ENCODE measurements at places on chromosomes 2 and 18. TPM values are rescaled to one million over a fixed set of nuclear protein-coding genes. Genes with fewer than 3 reads are reported as not detected.

DNA sequence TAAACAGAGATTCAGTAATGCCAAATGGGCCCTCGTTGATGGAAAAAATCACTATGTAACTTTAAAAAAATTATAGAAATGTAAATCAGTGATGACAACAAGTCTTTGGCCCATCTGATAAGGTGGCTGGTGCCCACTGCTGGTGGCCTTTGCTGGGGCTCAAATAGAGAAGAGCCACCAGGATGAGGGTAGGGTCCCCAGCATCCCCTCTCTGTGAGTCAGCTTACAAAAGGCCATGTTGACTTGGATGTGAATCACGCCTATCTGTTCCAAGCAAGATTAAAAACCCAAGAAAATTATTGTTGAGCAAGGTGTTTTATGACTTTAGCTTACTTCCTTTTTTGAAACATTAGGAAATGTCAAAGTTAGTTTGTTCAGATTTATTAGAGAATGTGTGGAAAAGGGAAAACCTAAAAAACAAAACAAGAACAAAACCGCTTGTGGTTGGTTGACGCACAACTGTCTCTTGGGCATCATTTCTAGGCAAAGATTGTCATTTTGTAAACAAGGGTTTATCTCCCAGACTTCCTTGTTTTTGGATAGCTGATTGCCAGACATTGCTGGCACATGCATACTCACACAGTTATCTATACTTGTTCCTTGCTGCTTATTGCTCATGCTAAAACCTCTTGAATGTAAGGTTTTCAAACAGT lies 53.7 kb upstream of the ZNF396 start:
- DNase-seq: no peak

- no peak for DNase-seq
Observed at GRCh38 chr18:79245517-79246001, 150.2 kb upstream of the NFATC1 start.

DNA sequence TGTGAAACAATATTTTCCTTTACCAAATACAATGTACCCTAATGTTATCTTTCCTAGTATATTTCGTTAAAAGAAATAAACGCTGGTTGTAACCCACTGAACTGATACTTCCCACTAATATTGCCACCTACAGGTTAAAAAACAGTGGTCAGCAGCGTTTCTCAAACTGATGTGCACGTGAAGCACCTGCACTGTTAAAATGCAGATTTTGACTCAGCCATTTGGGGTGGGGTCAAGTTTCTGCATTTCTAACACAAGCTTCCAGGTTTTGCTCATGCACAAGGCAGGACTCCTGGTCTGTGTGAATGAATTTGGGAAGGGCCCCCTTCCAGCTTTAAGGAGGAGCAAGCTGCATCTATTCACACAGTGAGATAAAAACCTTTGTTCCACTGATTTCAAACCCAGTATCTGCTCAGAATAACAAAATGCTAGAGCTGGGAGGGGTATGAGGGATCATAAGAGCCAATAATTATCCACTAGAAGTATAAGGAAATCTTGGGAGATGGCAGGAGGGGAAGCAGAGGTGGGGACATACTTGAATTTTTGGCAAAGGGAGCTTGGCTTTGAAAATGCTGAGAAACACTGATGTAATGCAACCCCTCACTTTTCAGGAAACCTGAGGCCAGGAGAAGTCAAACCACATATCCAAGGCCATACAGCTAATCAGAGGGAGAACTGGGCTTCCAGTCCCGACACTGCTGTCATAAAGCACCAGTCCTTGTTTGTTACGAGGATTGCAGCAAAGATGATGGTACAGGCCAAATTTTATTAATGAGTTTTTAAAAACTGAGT lies 116.2 kb downstream of the RBMS1 start:
- DNase-seq: no peak

GRCh38 chr18:40018266-40018665 lies 1936.8 kb upstream of the PIK3C3 start:
- no peak for DNase-seq

DNA sequence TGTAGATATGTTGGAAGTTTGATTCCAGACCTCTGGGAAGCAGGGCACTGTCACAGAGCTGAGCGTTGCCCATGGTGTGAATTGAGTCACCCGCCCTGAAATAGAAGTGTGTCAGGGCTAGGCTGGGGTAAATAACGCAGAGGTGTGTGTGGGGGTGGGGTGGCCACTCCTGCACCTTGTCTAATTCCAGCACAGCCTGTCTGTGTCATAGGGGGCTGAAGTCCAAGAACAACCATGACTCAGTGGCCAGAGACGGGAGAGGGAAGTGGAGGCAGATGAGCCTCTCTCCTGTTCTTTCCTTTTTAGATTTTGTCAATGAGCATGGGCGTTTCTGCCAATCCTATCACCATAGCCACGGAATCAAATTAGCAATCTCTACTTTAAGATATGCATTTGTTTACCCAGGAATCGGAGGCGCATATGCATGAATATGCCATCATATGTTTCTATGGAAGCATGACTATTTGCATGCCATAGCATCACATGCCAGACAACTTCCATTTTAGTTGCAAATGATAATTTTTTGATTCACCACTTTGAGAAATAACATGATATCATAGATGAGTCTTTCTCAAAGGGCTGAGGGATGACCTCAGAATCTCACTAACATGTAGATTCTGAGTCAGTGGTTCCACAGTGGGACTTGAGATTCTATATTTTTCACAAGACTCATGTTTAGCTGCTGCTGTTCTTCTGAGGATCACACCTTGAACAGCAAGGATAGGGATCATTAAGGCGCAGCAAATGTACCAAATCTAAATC lies 852.9 kb downstream of the DCDC2C start:
- no peak for DNase-seq

DNA sequence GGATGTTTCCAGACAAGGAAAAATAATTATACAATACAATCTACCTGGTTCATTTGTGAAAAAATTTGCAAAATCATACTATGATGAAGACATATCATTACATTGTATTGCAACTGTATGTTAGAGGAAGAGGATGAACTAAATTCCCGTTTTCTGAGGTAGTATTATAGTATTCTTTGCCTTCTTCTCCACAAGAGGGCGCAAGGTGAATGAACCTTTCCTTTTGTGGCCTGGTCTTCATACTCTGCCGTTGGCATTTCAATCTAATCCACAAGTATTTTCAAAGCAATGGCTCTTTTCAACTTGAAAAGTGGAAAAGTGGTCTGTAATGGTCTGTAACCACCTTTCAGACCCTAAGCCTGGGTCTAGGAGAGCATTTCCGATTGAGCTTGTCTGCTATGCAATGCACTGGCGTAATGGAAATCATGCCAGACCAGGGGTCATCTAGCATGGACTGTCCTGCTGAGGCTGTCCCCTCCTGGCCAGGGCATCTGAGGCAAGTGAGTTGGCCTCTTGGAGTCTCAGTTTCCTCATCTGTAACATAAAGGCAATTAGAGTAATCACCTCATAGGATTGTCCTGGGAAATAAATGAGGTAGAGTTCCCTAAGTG lies 30.8 kb upstream of the ZNF396 start:
- DNase-seq: no peak

GRCh38 chr2:42961385-42961811 lies 169.0 kb upstream of the HAAO start:
- DNase-seq: no peak

GRCh38 chr18:45107425-45107824 lies 426.7 kb downstream of the SETBP1 start:
- DNase-seq: no peak

ZNF396 gene
- 0.96 TPM for polyA plus RNA-seq
